Common myeloid progenitor, CD34-positive (primary cell): ENCODE measurements at places on chromosomes 6 and 20.

GRCh38 chr6:156418253-156418652 is 358.9 kb upstream of the ARID1B start:
- no peak overlapping the region for H3K4me3 ChIP-seq
- peaks cover under 1% of the 10 kb centered on the region for H3K4me1 ChIP-seq
- no peaks in the 10 kb centered on the region for H3K36me3 ChIP-seq

DNA sequence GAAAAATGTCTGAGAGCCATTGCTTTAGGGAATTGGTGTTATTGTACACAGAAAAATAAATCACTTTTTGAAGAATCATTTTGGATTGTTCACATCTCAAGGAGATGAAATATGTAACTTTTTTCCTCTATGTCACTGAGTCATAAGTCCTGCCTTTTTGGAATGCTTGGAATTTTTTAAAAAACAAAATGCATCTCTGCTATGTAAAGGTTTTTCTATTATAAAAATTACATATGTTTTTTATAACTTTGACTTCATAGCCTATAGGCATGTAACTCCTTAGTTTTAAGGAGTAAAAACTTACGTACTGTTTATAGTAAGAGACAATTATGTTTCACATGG is 8.7 kb downstream of the RNF144B start:
- no peaks in the 10 kb centered on the region for H3K27me3 ChIP-seq
- H3K4me3 ChIP-seq = no peak overlapping the region
- H3K36me3 ChIP-seq = peaks cover 2% of the 10 kb centered on the region
- no peak for DNase-seq

DNA sequence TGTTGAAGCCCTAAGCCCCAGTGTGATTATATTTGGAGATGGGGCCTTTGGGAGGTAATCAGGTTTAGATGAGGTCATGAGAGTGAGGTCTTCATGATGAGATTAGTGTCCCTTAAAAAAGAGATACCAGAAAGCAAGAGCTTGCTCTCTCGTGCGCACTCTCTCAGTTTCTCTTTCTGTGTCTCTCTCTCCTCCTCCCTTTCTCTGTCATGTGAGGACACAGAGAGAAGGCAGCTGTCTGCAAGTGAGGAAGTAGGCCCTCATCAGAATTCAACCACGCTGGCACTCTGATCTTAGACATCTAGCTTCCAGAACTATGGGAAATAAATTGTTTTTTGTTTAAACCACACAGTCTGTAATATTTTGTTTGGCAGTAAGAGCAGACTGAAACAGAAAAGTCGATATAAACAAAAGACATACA is 180.5 kb downstream of the IBTK start:
- no peaks in the 10 kb centered on the region for H3K27me3 ChIP-seq
- H3K36me3 ChIP-seq = no peaks in the 10 kb centered on the region
- no peak overlapping the region for H3K27ac ChIP-seq
- no peaks in the 10 kb centered on the region for H3K4me1 ChIP-seq
- no peak overlapping the region for H3K4me3 ChIP-seq

DNA sequence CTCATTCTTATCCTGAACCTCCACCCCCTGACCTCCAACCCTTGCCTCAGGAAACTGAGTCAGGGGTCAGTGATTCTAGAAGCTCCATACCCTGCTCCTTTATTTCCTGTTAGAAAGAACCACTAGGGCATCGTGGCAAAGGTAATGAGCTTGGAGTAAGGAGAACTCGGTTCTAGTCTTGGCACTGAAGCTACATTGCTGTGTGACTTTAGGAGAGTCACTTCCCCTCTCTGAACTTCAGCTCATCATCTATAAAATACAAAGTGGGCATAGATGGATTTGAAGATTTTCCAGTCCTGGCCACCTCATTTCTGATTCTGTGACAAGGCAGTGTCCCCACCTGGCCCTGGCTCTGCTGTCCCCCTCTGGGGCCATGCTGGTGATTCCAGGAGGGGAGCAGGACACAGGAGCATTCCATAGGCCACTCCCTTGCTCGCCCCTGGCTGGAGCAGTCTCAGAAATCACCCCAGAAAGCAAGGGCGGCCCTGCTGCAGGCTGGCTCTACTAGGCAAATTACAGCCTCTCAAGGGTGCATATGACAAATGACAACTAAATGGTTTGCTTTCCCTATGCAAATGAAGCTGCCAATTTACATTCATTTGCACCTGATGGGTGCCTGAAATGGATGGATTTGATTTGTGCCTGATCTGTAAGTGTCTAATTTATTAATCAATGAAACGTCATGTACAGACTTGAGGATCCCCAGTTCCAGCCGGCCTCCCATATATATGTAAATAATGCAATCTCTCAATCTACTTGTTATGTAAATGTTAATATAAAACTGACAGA is 62.2 kb downstream of the LRFN2 start:
- H3K4me3 ChIP-seq = no peak overlapping the region
- no peak for DNase-seq

DNA sequence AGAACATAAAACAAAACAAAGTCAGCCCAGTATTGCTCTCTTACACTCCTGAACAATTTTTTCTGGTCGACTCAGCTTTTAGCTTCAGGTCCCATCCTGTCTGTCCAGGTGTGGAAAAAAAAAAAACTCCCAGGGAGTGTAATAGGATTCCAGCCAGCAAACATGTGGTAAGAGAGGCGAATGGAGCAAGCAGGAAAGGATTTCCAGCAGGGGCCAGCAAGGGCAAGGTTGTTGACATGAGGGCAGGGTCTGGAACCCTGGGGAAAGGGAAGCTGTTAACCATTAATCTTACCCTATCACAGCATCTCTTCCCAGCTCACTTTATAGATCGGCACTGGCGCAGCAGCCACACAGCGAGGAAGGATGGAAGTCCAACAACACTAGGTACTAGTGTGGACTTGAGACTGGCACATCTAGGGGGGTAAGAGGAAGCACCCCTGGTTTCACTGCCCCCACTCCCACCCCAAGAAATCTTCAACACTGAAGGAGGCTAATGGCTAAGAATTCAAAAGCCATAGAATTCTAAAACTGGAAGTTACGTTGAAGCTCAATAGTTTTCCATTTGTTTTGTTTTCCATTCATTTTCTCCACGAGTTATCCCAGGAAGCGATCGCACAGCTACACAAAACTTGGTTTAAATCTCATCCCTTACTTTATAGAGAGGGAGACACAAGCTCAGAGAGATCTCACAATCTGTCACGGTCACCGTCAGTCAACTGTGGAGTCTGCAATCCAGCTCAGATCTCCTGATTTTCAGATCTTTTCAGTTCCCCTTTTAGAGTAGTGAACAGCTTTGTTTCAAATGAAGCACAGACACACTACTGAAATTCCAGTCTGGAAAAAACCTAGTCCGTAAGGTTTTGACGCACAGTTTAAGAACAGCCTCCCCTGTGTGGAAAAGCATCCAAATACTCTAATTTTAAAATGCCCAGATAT is 53.3 kb downstream of the SLC22A23 start:
- H3K36me3 ChIP-seq = no peaks in the 10 kb centered on the region
- H3K27ac ChIP-seq = no peak overlapping the region
- no peaks in the 10 kb centered on the region for H3K27me3 ChIP-seq
- DNase-seq = peak; percentile 17

DNA sequence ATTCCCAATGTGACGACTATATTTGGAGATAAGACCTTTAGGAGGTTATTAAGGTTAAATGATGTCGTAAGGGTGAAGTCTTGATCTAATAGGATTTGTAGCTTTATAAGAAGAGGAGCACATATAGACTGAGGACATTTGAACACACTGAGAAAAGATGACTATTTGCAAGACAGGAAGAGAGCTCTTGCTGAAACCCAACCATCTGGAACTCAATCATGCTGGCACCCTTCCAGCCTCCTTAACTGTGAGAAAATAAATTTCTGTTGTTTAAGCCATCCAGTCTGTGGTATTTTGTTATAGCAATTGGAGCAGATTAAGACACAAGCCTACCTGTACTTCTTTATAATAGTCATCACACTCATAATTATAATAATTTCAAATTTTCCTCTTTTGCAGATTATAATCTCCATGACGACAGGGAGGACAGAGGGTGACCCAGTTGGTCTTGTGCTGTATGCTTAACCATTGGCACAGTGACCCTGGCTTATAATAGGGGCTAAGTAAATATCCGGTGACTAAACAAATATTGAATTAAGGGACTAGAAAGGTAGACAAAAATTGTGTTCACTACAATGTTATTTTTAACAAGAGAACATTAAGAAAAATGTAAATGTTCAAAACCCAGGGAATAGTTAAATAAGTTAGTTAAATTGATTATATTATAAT is 206.4 kb upstream of the HDDC2 start:
- no peaks in the 10 kb centered on the region for H3K4me1 ChIP-seq
- H3K27me3 ChIP-seq = no peaks in the 10 kb centered on the region
- no peaks in the 10 kb centered on the region for H3K36me3 ChIP-seq
- H3K27ac ChIP-seq = no peak overlapping the region
- H3K4me3 ChIP-seq = no peak overlapping the region
- DNase-seq = no peak

GRCh38 chr6:165843121-165843520 is 180.1 kb upstream of the PDE10A start:
- H3K36me3 ChIP-seq = no peaks in the 10 kb centered on the region
- peaks cover 88% of the 10 kb centered on the region for H3K27me3 ChIP-seq
- no peak for DNase-seq
- H3K4me1 ChIP-seq = peaks cover 6% of the 10 kb centered on the region
- no peak overlapping the region for H3K4me3 ChIP-seq
- no peak overlapping the region for H3K27ac ChIP-seq

- no peaks in the 10 kb centered on the region for H3K27me3 ChIP-seq
- no peak overlapping the region for H3K27ac ChIP-seq
- H3K36me3 ChIP-seq = no peaks in the 10 kb centered on the region
- DNase-seq = no peak
- H3K4me3 ChIP-seq = no peak overlapping the region
- peaks cover 14% of the 10 kb centered on the region for H3K4me1 ChIP-seq
Measured at GRCh38 chr20:62595491-62595890, 46.8 kb upstream of the SLCO4A1 start.

GRCh38 chr6:50889935-50890334 is 71.3 kb downstream of the TFAP2B start:
- no peak overlapping the region for H3K4me3 ChIP-seq
- no peak for DNase-seq
- no peaks in the 10 kb centered on the region for H3K27me3 ChIP-seq
- H3K27ac ChIP-seq = no peak overlapping the region

DNA sequence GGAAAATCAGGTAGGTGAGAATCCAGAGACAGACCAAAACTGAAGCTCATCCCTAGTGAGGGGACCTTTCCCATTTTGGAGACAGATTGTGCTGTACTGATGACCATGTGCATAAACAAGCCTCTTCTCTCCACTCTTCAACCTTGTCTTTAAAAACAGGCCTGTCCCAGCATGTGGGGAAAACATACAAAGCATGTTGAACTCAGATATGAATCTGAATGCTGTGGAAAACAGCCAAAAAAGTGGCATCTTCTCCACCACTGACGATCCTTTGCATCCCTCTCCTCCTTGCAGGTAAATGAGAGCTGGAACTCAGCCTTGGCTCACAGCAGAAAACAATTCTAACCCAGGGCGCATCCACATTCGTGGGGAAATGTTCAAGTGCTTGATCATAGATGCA is 123.7 kb upstream of the FOXQ1 start:
- DNase-seq = no peak
- no peaks in the 10 kb centered on the region for H3K27me3 ChIP-seq
- H3K27ac ChIP-seq = no peak overlapping the region
- no peaks in the 10 kb centered on the region for H3K36me3 ChIP-seq
- no peaks in the 10 kb centered on the region for H3K4me1 ChIP-seq
- no peak overlapping the region for H3K4me3 ChIP-seq

DNA sequence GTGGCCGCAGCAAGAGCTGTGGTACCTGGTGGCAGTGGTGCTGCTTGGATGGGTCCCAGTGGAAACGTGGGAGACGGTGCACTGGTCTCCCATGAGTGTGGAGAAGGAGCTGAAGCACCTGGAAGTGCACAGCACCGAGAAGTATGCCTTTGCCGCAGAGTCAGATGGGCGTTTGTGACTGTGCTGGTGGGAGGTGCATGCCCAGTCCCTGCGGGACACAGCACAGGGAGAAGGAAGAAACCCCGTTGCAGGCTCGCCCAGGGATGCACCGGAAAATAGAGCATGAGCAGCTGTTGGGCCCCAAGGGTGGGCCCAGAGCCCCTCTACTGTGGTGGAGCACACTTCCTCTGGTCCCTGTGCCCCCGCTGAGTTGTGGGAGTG is 19.3 kb upstream of the RGS17 start:
- no peak overlapping the region for H3K27ac ChIP-seq
- no peak overlapping the region for H3K4me3 ChIP-seq
- no peaks in the 10 kb centered on the region for H3K36me3 ChIP-seq

DNA sequence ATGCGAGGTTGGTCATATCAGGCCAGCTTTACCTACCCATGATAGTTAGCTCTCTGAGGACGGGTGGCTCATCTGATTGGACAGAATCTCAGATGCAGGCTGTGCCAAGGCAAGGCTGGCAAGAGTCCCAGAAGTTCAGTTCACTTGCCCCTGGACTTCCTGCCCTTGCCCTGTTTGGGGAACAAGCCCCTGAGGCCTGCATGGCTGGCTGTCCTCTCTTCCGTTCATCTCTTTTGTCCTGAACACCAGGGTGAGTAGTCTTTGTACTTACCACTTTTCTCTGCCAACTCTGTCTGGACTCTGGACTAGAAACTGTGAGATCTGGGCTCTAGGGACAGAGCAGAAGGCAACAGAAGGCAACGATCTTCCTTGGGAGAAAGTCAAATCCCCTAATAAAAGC is 769.9 kb downstream of the QKI start:
- H3K36me3 ChIP-seq = no peaks in the 10 kb centered on the region
- H3K27me3 ChIP-seq = no peaks in the 10 kb centered on the region
- no peak overlapping the region for H3K27ac ChIP-seq
- no peaks in the 10 kb centered on the region for H3K4me1 ChIP-seq

- no peak overlapping the region for H3K4me3 ChIP-seq
- H3K36me3 ChIP-seq = no peaks in the 10 kb centered on the region
- no peaks in the 10 kb centered on the region for H3K4me1 ChIP-seq
- no peak overlapping the region for H3K27ac ChIP-seq
- DNase-seq = no peak
- H3K27me3 ChIP-seq = no peaks in the 10 kb centered on the region
Measured at GRCh38 chr20:50762435-50763220, 31.2 kb downstream of the PARD6B start.

GRCh38 chr20:13452470-13453124 is 186.1 kb downstream of the TASP1 start:
- no peak overlapping the region for H3K4me3 ChIP-seq
- DNase-seq = no peak
- peaks cover under 1% of the 10 kb centered on the region for H3K4me1 ChIP-seq
- H3K27me3 ChIP-seq = no peaks in the 10 kb centered on the region
- no peak overlapping the region for H3K27ac ChIP-seq
- H3K36me3 ChIP-seq = no peaks in the 10 kb centered on the region
